MCF 10A (cell line): ENCODE measurements at places on chromosomes 6 and 20. TPM values are rescaled to one million over a fixed set of nuclear protein-coding genes. Genes with fewer than 3 reads are reported as not detected.
A peak's percentile ranks its signal among the peaks of the same experiment; 100 is the strongest.

DNA sequence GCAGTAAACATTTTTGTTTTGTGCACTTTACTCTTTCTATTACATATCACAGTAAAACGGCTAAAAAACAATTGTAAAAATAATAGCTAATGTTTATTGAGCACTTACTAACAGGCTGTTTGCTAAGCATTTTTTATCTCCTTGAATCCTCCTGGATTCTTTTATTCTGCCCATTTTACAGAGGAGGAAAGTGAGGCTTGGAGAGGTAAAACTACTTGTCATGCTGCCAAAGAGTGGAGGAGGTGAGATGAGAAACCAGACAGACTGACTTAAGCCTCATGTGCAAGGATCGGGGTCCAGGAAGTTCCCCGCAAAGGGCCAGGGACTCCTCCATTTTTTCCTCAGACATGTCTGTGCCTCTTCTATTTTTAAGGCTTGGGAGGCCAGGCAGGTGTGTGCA lies 63.6 kb downstream of the DLGAP4 start:
- no peak for DNase-seq

GRCh38 chr6:168147205-168147738 lies 68.3 kb upstream of the FRMD1 start:
- no peak for DNase-seq

DNA sequence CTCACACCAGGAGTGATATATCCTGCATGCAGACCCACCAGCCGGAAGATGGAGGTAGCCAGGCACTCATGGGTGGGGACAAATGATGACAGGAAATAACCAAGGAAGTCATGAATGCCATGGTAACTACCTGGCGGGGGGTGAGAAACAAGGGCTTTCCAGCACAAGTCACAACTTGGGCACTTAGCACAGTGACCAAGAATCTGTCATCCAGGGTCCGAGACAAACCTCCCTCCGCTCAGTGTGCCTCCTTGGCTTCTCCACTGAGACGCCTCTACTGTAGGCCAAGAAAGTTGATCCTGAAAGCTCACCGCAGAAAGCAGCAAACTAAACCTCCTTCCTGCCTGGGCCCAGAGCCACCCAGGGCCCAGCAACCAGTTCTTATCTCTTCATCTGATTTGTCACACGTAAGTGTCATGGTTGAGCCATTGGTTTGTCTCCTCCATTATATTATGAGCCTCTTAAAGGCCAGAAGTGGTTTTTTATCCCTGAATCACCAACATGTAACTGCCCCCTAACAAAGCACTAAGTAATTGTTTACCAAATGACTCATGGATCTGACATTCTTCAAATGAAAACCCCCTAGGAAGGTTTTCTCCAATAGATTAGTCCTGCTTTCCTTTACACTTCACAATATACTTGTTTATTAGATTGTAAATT lies 84.3 kb upstream of the TAB2 start:
- peak; percentile 81 for DNase-seq

DNA sequence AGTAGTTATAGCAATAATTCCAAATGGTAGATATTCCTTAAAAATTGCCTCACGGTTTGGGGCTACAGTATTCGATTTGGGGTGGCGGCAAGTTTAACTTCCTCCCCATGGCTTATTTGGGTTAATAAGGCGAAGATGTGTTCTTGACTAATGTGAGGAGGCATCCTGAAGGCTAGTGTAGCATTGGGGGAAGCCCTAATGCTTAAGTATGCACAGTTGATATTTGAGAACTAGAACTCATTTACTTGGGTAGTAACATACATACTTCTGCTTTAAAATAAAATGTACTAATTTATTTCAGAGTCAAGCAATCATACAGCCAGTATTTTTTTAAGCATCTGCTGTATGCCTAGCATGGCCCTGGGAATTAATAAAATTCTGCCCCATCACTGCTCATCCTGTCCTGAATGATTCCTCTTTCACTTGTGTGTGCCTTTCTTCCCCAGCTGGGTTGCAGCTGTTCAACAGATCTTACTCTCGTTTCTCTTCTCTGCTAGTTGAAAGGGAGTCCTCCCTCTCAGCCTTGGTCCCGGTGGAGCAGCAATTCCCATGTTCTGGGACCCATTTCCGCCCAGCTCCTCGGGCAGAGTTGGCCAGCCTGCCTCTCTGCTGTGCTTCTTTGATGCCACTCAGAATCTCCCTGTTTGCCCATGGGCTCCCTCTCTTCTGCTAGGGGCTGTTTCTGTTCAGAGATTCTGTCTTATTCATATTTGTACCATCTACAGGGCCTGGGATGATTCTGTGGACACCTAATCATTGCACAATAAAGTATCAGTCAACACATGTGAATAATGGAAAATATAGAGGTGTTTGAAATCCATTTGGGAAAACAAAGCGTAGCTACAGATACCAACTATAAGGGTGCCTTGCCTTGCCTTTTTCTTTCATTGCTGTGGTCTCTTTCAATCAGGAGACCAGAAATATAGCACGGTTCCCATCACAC lies 104.8 kb downstream of the ARID1B start:
- DNase-seq = no peak

DNA sequence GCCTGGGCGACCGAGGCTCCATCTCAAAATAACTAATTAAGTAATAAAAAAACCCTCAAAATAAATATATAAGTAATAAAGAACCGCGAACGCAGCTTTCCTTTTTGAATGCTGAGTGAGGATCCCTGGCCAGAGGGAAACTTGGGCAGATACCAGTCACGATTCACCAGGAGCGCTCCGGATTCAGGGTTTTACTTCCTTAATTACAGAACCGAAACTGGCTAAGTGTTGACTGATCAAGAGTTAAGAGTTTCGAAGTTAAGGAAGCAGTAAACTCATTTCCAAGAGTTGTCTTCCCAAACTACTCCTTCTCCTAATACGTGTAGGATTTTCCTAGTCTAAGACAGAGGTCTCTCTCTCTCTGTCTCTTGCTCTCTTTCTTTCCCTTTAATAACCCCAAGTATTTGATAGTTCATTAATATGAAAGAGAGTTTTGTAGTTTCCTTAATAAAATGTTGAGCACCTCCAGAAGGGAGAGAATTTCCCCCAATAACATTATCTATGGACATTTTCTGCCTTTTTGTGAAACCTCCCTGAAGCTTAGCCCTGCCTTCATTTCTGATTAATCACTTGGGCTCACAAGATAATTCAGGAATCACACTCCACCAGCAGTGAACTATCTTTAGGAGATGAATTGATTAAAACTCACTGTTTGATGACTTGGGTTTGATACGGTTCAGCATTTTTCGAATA lies 61.4 kb upstream of the ZNF217 start:
- DNase-seq = no peak

Gene BMP7
- total RNA-seq = not detected in 2 replicates

Gene GGTLC1
- not detected in 2 replicates for total RNA-seq

Gene CDKAL1
- 11.8 and 13.2 TPM in 2 replicates for total RNA-seq

Gene FAM83C
- not detected in 2 replicates for total RNA-seq

Gene SLC2A10
- not detected in 2 replicates for total RNA-seq

Gene OR2B6
- total RNA-seq = not detected in 2 replicates

Gene FGD2
- total RNA-seq = not detected in 2 replicates

Gene MDFI
- 39.1 and 59.1 TPM in 2 replicates for total RNA-seq
